ENCODE measurements at places on chromosomes 5 and 9.

- no peak for DNase-seq
These were observed 200.6 kb upstream of the IRX1 start for GRCh38 chr5:3394891-3395599.

GRCh38 chr9:35725362-35725761 lies 6.6 kb downstream of the TLN1 start:
- DNase-seq = no peak

DNA sequence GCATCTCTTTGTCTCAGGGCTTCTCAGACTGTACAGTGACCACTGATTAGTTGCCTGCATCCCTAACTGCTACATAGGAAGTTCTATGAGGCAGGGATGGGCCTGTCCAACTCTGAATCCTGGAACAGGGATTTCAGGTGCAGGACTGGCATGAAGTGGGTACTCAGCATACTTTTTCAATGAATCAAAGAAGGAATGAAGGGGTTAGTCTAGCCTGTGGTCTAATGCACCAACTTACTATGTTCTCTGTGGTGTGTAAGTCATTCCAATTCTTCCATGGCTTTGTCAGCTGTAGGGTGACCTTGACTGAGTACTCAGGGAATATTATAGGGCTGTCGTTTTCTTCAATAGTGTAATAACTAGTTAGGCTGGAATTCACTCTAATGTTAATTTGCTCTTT lies 8.3 kb downstream of the COL15A1 start:
- no peak for DNase-seq

- no peak for DNase-seq
These were observed 168.9 kb downstream of the PAPPA start for GRCh38 chr9:116322521-116322920.

DNA sequence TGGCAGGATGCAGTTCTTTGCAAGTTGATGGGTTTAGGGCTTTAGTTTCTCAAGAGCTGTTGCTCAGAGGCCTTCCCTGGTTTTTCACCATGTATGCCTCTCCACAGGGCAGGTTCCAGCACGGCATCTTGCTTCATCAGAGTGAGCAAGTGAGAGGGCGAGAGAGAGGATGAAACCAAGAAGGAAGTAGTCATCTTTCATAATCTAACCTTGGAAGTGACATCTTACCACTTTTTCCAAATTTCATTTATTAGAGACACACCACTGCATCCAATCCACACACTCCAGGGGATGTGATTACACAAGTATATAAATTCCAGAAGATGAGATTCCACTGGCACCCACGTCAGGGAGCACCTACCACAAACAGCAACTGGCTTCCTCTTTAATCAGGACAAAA lies 294.4 kb downstream of the MARCHF11 start:
- no peak for DNase-seq

All from DMS 273 treated with DMSO at 0.1 percent for 48 hours (cell line).